ENCODE measurements at places on chromosomes 6 and 20.

DNA sequence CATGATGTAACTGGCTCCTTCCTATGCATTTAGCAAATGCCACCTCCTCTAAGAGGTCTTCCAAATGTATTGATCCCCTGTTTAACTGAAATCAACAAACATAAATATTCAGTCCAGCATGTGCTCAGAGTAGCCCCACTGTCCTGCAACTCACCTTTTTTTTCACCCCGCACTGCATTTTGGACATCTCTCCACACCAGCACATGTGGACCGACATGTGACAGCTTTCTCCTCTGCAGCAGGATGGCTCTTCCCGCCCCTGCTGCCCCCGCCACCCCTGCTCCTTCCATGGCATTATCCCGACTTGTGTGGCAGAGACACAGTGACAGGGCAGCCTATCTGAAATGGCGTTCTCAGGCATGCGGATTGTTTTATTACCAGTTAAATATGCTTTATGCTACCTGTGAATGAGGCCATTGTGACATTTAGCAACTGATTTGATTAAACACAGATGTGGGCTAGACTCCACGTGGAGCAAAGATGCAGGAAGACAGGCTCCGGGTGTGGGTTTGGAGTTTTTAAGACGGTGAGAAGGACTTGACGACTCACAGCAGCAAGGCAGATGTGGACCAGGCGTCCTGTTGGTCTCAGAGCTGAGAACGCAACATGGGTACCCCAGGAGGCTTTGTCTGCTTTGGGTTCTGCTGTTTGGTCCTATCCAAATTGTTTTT, 161.2 kb downstream of the EYA2 start:
- no peak for DNase-seq

GRCh38 chr6:11143394-11144371, 32.2 kb upstream of the ERVFRD-1 start:
- DNase-seq: no peak

DNA sequence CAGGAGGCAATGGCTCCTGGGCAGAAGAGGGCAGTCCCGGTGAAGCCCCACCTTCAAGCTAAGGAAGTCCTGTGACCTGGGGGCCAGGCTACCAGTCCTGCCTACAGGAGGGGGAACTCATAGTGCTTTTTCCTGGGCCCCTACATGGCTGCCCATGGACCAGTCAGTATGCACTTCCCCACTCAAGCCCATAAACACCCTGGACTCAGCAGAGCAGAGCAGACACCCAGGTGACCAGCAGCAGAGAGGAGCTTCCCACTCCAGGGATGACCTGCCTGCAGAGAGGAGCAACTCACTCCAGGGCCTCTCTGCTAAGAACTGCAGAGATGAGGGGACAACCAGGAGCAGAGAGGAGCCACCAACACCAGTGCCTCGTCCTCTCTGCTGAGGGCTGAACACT, 14.3 kb upstream of the ABCC10 start:
- DNase-seq: no peak

- no peak for DNase-seq
Measured at GRCh38 chr20:56522311-56522710, 2.2 kb upstream of the FAM209A start.

DNA sequence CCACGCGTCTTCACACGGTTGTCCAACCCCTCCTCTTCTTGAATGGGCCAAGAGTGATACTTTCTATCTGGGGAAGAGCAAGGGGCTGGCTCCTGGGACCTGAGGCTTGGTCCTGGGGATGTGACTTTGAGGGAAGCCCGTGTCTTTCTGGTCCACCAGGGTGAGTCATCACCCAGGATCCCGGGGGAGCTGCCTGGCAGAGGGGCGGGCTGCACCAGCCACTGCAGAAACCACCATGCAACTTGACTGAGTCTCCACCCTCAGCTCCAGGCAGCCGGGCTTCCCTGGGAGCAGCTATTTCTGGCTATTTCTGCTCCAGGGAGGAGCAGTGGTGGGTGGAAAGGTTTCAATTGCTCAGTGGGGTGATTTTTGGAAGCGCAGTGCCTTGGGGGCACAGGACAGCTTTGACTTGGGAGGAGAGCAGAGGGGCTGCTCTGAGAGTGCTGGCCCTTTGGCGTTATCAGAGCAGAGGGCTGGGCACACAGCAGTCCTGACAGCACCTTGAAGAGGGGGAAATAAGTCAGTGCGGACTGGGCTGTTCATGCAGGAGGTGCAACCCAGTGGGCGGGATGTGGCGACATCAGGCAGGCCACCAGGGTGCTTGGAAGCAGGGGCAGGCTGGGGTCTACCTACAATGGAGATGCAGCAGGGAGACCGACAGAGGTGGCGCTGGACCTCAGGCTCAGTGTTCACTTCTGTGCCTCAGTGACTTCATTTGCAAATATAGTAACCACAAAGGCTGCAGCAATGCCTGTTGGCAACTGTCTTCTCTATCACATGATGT, 45.1 kb upstream of the FAM83D start:
- DNase-seq: no peak

DNA sequence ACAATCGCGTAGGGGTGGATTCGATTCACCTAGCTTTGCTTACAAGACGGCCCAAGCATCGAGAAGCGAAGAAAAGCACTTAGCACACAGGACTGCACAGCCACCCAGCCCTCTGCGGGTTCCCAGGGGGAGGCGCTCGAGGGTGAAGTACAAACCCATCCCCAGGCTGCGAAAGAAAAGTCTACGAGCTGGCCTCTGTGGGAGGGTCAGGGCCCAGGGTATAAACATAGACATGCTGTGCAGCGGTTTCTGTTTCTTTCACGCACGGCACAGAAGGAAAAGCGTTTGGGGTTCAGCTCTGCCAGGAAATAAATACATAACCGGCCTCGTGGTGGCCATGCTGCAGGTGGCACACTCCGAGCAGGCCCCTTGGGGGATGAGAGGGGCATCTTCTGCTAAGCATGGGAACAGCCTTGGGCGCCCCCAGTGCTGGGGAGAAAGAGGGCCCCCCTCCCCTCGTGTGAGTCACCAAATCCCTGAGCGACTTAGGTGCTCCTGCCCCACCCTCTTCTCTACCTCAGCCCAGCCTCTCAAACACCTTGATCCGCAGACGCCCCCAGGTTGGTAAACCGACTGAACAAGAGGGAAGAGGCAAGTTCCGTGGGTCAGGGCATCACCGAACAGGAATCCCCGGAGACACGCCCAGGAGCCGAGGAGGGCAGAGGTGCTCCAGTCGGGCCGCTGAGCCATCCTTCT, 91.6 kb upstream of the RIPOR2 start:
- peak; percentile 53 for DNase-seq

Data from stimulated activated CD8-positive, alpha-beta memory T cell treated with anti-CD3 and anti-CD28 coated beads, Interleukin-2, amount 100 ng/mL, for 48 hours (primary cell).